ENCODE measurements at places on chromosomes 11 and 22.

- no peak for DNase-seq
Observed at GRCh38 chr11:28169816-28170215, 61.6 kb downstream of the METTL15 start.

DNA sequence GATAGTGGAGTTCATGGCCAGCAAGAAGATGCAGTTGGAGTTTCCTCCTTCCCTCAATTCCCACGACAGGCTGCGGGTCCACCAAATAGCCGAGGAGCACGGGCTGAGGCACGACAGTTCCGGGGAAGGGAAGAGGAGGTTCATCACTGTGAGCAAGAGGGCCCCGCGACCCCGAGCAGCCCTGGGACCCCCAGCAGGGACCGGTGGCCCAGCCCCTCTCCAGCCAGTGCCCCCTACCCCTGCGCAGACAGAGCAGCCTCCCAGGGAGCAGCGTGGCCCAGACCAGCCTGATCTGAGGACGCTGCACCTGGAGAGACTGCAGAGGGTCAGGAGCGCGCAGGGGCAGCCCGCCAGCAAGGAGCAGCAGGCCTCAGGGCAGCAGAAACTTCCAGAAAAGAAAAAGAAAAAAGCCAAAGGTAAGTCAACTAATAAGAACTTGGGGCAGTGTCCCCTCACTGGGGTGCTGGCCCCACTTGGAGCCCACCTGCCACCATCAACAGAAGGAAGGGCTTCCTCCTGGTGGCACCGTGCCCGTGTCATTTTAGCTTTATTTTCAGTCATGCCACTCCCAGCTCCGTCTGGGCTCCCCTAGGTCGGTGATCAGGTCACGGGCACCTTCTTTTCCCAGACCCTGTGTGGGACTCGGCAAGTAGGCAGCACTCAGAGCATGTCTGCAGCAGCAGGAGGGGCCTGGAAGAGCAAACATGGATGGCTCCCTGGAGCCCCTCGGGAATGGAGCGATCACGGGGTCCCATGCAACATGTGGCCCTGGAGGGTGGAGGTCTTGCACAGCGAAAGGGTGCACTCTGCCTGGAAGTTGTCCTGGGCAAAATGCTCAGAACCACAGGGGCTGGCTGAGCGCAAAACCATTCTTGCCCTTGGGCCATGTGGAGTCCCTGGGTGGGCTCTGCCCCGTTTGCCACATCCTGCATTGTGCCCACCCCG, 33.3 kb downstream of the IGHMBP2 start:
- no peak for DNase-seq

DNA sequence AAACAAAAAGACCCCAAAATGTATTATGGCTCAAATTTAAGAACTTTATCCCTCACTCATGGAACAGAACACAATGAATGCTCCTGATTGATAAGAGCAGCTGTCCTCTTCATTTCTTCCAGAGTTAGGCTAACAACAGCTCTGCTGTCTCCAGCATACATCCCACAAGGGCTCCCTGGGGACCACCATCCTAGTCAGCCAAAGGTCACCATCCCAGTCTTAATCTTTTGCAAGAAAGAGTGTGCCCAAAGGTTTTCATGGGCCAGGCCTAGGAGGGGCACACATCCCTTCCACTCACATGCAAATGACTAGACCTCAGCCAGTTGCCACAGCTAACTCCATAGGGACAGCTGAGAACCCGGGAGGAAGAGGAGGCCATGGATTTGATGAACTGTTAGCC, 555.3 kb downstream of the BUD13 start:
- DNase-seq, result no peak

DNA sequence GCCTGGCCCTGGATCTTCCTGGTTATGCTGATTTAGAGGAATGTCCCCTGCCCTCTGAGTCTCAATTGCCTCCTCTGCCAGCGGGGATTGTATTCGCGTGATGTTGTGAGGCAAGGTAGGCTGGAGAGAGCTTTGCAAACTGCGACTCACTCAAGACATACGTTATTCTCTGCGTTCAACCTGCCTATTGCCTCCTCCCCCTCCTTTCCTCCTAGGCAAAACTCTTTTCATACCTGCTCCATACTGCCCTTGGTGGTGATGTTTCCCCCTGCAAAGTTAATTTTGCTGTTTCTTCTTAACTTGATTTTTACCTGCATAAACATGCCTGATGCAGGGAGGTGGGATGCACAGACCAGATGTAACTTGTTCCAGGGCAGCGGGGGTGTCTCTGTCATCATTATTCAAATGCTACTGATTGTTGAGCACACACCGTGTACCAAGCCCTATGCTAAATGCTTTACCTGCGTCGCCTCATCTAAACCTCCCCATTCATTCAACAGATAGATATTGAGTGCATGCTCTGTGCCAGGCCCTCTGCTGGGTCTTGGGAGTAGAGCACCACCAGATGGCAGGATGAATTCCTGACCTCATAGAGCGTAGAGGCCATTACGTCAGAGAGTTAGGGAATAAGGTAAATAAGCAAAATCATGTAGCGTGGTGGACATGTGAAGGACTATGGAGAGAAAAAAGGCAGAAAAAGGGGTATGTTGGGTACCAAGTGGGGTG, 29.0 kb downstream of the SGSM1 start:
- no peak for DNase-seq

- DNase-seq, result no peak
Observed at GRCh38 chr11:45844822-45845578, 2.3 kb upstream of the CRY2 start.

Data from stimulated activated CD8-positive, alpha-beta memory T cell treated with anti-CD3 and anti-CD28 coated beads, Interleukin-15, amount 100 ng/mL, for 1 hour (primary cell).